ENCODE measurements at places on chromosomes 12 and 14.

GRCh38 chr14:105258846-105259245, 10.5 kb downstream of the BTBD6 start:
- DNase-seq: peak; percentile 31

- no peak for DNase-seq
Measured at GRCh38 chr14:78324353-78324752, 154.2 kb downstream of the NRXN3 start.

- no peak for DNase-seq
Measured at GRCh38 chr12:92044435-92044834, 101.2 kb downstream of the BTG1 start.

- no peak for DNase-seq
Measured at GRCh38 chr12:1877169-1877878, 41.1 kb downstream of the CACNA2D4 start.

- DNase-seq: no peak
Measured at GRCh38 chr12:673849-674248, 10.6 kb upstream of the NINJ2 start.

DNA sequence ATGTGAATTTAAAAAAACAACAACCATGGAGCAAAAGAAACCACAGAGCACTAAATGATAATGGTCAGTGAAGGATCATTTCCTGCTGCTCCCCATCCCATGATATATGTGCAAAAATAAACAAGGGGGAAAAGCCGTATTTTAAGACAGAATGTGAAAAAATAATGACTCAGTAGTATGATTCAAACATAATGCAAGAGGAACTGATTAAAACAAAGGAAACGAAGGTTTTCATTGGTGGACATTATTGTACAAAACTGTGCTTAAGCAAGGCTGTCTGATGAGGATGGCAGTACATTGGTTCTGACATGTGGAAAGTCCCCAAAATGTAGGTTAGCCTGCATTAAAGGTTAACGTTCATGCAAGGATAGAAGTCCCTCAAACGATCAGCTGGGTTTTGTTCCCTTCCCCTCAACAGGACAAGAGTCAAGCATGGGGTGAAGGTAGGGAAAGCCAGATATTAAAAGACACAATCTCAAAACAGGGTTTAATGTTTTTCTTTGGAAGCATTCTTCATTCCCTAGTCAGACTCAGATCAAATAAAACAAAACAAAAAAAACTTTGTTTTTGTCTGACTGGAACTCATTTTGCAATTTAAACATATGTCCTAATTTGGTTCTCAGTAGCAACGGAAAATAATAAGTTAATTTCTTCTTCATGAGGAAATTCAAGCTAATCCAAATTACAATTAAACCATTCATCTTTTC, 26.3 kb upstream of the PTGDR start:
- peak; percentile 78 for DNase-seq

DNA sequence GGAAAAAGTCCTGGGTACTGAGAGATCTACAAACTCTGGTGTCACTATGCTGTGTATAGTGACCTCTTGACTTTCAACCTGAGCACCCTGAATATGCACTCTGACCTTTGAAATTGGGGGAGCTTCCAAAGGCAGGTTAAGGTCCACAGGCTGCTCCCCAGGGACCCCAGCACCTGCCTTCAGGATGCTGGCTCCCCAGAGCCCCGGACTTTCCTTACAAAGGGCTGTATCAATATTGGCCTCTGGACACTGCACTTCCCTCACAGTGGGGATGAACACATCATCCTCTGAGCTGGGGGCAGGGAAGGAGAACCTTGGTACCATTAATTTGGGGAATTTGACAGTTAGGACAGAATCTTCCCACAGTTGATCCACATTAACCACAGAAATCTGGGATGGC, 14.3 kb downstream of the PLD4 start:
- DNase-seq: no peak

GRCh38 chr12:108642899-108643654, 9.4 kb upstream of the SELPLG start:
- DNase-seq: no peak

- no peak for DNase-seq
Measured at GRCh38 chr14:102523569-102524450, 14.2 kb upstream of the ANKRD9 start.

GRCh38 chr12:25324861-25325260, 74.1 kb upstream of the KRAS start:
- DNase-seq: no peak

GRCh38 chr14:33529787-33530757, 420.8 kb downstream of the EGLN3 start:
- DNase-seq: no peak

- no peak for DNase-seq
Measured at GRCh38 chr12:49026101-49026500, 7.5 kb upstream of the PRKAG1 start.

DNA sequence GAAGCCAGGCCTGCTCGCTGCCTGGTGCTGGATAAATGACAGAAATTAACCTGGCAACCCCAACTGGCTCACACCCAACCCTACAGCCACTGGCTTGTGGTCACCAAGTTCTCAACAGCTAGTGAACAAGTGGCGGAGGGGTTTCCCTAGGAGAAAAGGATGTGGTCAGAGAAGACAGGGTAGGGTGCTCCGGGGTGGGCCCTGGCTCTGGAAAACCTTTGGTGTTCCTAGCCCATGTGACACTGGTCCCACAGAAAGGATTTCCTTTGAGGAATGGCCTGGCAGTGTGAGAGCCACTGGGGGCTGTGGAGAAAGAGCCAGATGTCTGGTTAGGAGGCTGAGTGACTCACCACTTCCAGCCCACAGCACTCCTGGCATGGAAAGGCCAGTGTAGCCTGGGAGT, 8.7 kb downstream of the SYNE3 start:
- peak; percentile 61 for DNase-seq

- peak; percentile 40 for DNase-seq
Measured at GRCh38 chr12:57902478-57902969, 38.8 kb upstream of the ATP23 start.

- no peak for DNase-seq
Measured at GRCh38 chr14:59354666-59355065, 110.5 kb downstream of the GPR135 start.

GRCh38 chr12:90801776-90802175, 153.2 kb downstream of the CCER1 start:
- peak; percentile 49 for DNase-seq

- no peak for DNase-seq
Measured at GRCh38 chr12:106310687-106311086, 8.2 kb downstream of the TCP11L2 start.

- DNase-seq: no peak
Measured at GRCh38 chr12:113129664-113130456, 5.7 kb downstream of the RASAL1 start.

- DNase-seq: no peak
Measured at GRCh38 chr14:99069946-99070345, 202.1 kb downstream of the BCL11B start.

DNA sequence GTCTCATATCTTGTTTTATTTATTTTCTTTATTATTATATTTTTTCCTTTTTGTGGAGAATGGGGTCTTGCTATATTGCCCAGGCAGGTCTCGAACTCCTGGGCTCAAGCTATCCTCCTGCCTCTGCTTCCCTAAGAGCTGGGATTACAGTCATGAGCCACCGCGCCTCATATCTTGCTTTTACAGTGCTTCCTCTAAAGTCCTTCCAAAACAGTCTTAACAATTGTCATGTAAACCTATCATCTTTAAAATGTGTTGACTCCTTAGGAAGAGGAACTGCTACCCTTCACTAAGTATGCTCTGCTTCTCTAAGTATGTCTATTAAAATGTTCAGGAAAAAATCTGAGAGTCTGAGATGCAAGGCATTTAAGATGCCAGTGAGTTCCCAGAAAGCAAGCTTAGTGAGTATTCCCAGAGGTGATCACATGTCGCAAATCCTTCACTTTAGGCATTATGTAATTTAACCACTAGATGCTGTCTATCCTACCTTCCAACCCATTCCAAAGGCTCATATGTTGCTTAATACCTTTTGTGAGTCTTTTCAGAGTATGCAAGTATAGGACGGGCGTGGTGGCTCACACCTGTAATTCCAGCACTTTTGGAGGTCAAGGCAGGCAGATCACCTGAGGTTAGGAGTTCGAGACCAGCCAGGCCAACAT, 19.7 kb upstream of the FOXJ2 start:
- DNase-seq: no peak

- peak; percentile 72 for DNase-seq
Measured at GRCh38 chr12:63787306-63787705, 7.6 kb downstream of the RXYLT1 start.

DNA sequence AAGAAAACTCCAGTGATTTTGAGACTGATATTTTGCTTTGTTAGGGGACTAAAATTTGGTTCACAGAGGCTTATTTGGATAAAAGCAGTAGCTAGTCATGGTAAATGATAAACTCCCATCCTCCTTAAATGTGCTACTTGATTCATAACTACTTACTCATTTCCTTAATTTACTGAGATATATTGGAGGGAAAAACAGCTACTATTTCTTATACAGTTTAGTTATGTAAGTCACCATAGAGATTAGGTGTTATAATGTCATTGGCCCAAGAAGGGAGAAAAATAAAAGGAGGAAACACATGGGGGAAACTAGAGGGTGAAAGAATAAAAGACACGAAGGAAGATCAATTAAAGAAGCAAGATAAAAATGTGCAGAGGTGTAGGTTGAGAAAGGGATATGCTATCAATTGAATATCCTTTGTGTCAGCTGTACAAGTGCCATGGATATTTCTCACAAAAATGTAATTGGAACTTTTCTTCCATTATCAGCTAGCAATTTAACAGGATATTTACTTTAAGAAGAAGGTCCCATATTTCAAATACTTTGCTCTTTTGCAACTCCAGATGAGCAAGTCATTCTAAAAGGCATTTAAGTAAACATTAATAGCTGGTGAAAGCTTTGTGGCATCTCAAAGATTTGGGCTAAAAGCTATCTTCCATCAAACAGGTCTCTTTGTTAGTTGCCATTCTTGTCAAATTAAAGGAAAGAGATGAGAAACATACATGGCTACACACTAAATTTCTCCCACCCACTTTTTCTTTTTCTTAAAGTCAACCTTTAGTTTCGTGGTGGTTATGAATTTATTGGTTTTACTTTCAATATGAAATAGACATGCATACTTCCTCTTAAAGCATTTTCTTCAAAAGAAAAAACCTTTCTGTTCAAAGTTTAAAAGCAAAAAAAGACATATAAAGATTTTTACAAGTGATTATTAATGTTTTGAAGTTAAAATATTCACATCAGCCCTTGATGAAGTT, 439.5 kb downstream of the CCER1 start:
- peak; percentile 45 for DNase-seq

- no peak for DNase-seq
Measured at GRCh38 chr12:8030189-8030588, 2.3 kb upstream of the FOXJ2 start.

GRCh38 chr14:81277096-81277495, 56.3 kb upstream of the GTF2A1 start:
- DNase-seq: no peak

DNA sequence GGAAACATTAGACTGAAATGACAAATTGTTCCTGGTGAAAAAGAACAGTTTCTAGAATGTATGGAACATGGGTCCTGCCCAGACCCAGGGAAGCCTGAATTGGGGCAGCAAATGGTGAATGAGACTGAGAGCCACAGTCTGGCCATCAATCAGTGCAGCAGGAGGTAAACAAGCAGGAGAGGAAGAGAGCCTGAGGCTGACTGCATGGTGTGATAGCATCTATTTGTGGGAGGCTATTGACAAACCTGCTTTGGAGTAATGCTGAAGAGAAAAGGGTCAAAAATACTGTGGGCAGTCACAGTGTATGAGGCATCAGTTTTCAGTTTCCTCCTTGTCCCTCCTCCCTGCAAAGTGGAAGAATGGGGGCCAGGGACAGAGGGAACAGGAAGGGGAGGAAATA, 136.8 kb downstream of the ANKS1B start:
- DNase-seq: no peak

DNA sequence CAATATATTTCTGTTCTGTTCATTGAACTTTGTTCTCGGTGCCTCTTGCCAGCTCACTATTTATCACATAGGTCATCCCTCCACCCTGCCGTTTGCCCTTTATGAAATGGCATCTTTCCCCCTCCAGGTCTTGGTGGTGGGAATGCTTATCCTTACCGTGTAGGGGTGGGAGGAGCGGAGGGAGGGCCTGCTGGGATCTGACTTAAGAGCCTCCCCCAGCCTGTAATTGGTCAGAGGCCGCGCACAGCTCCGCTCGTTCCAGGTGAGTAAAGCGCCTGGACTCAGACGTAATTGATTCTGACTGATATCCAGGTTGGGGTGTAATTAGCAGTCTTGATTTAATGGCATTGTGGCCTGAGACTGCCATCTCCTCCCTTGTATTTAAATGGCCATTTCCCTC, 185.3 kb downstream of the TSPAN9 start:
- no peak for DNase-seq

GRCh38 chr14:37081856-37082255, 90.5 kb downstream of the SLC25A21 start:
- no peak for DNase-seq

DNA sequence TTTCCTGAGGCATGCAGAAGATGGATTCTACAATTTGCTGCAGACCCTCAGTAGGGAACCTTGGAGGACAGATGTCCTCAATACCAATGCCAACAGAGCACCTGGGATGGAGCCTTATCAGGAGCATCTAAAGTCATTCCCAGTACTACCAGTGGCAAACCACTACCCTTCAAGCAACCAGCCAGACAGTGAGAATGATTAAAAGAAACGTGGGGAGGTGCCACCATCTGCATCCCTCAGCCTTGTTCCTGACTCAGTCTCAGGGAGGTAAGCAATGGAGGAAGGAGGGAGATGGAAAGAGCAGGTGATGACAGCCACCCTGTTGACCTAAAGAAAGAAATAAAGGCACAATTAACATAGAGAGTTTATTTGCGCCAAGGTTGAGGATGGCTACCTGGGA, 175.2 kb upstream of the GRIN2B start:
- DNase-seq: no peak

GRCh38 chr12:64826234-64826633, 1.8 kb downstream of the TBC1D30 start:
- DNase-seq: peak; percentile 64

DNA sequence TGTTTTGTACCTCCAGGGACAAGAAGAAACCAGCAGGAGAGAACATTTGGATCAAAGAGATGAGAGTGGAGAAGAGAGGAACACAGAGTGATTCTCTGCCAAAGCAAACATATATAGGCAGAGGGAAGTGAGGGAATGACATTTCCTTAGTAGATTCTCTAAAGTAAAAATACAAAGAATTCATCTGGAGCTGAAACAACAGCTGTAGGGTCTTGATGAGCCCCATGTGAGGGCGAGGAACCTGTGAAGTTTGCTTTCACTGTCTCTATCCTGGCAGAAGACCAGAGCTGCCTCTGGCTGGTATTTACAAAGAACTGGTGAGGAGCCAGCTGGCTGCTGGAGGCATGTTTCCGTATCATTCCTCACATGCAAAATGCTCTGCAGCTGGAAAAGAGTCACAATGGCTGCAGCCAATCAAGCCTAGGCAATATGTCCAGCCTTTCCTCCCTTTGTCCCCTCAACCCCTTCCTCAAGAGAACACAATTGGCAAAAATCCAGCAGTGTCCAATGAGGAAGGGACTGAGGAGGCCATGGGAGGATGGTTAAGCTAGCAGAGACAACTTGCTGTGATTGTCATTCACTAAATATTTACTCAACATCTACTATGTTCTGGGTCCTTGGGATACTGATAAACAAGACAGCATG, 122.5 kb downstream of the PHLDA1 start:
- DNase-seq: peak; percentile 87

GRCh38 chr14:59356312-59356711, 108.9 kb downstream of the GPR135 start:
- DNase-seq: no peak

GRCh38 chr14:105534586-105534985, 8.2 kb downstream of the TMEM121 start:
- no peak for DNase-seq

GRCh38 chr14:58872061-58872460, 234.3 kb downstream of the DACT1 start:
- DNase-seq: peak; percentile 85

Measured in fibroblast of skin of scalp (primary cell).